Fibroblast of gingiva (primary cell): ENCODE measurements at places on chromosomes 4 and X.

- DNase-seq, result no peak
Measured at GRCh38 chr4:138242834-138243156, 646 bp upstream of the SLC7A11 start.

DNA sequence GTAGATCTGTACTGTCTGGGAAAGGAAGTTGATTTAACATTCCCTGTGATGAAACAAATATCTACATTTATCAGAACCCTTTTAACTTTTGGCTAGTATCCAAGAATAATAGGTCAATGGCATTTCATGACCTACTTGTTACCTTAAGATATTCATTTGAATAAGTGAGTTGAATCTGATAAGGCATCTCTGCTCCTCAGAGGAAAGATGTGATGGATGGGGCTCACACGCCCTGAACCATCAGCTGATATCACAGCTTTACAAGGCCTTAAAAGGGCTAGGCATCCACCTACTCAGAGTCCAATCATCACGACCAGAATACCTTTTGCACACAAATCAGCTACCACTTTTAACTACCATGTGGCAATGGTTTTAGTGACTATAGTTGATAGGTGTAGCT, 90.2 kb upstream of the PDLIM3 start:
- no peak for DNase-seq

GRCh38 chr4:104446431-104447278, 48.0 kb downstream of the CXXC4 start:
- no peak for DNase-seq

DNA sequence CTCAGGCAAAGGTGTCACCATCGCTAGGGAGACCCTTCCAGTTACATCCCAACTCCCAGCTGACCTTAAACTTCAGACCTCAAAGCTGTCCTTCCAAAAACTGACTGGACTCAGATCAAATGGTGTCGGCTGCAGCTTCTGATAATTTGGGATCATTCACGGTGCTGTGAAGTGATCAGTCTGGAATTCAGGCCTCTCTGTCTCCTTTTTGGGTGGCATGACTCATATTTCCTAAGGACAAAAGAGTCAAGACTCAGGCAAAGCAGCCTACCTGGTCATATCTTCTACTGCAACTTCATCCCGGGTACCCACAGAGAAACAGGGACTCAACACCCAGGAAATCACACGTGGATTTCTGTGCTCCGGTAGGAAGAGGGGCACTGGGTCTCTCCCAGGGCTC, 87.6 kb downstream of the SORCS2 start:
- no peak for DNase-seq

- peak; percentile 59 for DNase-seq
Measured at GRCh38 chrX:154734061-154734781, 16.7 kb downstream of the GAB3 start.
